Left ventricle myocardium superior (tissue), 1 donor: ENCODE measurements at places on chromosomes 11 and 22. TPM values are rescaled to one million over a fixed set of nuclear protein-coding genes. Genes with fewer than 3 reads are reported as not detected.

Gene RNF214
- 25.2 TPM for total RNA-seq

Gene OR52H1
- total RNA-seq, result not detected

Gene RAB38
- 0.94 TPM for total RNA-seq

Gene RAG2
- total RNA-seq, result not detected

Gene SCN3B
- total RNA-seq, result 1.7 TPM

Gene FAM180B
- total RNA-seq, result not detected

Gene MRGPRE
- total RNA-seq, result 0.42 TPM

DNA sequence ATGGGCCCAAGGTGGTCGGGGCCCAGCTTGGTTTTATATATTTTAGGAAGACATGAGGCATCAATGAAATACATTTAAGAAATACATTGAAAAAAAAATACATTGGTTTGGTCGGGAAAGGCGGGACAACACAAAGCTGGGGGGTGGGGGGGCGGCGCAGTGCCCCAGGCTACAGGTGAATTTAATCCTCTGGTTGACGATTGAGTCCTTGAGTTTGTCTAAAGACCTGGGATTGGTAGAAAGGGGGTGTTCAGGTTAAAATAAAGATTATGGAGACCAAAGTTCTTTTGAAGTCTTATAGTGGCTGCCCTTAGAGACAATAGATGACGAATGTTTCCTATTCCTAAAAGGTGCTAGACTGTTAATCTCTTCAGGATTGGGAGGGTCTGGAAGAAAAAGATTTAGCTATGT, 3.1 kb downstream of the IFITM1 start:
- DNase-seq, result no peak

GRCh38 chr22:22030493-22031182, 48.1 kb upstream of the TOP3B start:
- DNase-seq, result peak; percentile 39

DNA sequence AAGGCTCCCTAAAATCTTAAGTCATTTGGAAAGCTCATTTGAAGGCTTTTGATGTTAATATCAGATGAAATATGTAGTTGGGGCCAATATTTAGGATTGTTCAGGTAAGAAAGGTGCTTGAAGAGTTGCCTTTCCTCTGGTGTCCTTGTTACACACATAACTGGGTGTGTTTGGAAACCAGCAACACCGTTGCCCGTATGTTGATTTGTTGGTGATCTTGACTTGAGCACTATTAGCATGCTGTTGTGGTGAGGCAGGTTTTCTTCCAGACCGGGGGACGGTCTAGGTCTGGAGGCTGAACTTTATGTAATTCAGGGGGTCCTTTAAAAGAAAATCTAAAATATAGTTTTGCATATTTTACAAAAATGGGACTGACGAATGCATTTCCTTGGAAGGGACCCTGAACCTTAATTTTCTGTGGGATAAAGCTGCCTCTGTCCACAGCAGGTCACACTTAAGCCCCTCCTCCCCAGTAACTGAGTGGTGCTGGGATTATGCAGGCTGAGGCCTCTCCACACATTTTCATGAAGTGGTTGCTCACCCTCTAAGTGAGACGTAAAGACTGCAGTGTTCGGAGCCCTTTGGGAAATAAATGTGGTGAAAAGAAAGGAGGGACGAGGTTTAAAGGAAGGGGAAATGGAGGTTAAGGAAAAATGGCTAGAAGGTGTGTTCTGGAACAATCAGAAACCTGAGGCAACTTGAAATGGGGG, 1.8 kb downstream of the YWHAH start:
- DNase-seq, result no peak

DNA sequence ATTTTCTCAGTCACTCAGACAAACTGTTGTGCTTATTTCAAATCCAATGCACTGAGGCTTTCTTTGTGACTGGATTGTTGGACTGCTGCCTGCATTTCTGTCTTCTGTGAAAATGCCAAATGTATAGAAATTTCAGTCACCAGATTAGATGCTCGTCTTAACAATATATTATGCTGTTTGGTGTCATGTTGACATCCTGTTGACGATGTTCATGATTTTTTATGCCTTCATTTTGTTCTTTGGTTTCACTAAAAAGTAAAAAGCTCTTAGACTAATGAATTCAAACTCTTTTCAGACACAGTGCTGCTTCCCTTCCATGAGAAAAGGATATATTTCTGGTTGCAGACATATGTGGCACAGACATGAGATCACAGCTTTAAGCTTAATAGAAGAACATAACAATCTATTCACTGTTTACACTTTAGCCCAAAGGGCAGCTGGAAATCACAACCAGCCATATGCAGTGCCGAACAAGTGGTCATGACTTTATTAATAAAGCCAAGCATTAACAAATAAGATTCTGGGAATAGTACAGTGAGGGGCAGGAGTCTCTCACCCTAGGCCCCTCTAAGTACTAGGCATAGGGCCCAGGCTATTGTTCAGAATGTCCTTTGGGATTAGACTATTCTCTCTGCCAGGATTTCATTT, 9.4 kb upstream of the SOX6 start:
- DNase-seq, result no peak

DNA sequence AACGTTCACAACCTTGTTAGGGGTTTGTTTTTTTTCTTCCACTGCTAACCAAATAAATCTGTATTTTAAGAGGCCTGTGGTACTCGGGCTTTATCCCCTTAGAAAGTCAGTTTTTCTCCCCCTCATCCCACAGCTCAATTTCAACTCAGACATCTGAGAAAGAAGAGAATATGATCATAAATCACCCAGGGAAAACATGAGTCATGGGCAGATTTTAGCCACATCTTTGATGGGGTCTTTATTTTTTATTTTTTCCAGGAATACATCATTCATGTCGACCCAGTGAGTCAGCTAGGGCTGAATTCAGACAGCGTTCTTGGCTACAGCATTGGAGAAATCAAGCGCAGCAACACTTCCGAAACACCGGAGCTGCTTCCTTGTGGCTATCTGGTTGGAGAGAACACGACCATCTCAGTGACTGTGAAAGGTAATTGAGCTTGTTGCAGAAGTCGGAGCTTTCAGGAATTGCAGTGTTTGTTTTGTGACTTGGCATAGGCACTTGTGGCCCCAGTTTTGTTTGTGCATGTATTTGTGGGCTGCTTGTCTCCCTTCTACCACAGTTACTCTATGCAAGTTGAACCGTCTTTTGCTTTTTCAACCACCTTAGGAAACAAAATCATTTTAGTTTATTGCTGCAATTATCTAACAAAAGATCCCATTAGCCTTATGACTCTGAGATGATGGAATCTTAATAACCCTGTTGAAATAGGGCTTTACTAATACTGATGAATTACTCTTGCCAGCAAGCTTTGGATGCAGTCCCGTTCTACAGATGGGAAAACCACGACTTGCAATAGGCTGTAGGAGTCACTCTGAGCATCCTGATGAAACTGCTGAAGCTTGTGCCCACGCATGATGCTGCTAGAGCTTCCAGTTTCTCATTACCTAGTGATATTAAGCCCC, 62.7 kb downstream of the DBX1 start:
- no peak for DNase-seq

- DNase-seq, result no peak
Observed at GRCh38 chr22:35986088-35986487, 42.5 kb downstream of the RBFOX2 start.

DNA sequence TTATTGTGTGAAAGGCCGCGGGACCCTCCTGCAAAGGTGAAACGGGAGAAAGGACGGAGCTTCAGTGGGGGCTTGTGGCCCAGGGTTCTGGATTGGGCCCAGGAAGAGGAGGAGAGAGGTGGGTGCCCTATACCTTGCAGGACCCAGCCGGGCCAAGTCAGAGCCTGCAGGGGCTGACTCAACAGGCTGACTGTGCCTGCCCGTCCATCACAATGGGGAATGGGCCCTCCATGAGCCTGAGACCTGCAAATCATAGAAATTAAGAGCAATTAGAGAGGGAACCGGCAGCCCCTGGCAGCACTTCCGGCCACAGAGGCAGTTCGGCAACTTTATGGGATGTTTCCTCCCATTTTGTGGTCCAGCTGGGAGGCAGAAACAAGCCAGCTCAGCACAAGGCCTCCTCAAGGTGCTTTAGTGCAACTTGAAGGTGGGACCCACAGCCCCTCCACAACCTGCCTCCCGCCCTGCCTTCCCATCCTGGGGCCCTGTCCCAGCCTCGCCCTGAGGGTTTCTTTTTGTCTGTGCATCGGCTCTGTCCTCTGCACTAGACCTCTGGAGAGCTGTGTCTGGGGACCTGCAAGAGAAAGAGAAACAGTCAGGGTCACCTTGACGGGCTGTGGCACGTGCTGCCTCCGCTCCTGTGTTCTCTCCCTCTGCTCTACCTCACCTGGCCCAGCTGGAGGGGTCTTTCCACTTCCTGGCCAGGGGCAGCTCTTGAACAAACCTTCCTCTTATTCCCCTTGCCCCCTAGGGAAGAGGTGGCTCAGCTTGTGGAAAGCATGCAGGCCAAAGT, 19.1 kb upstream of the NECTIN1 start:
- DNase-seq, result no peak

GRCh38 chr11:76657187-76658170, 13.1 kb downstream of the LRRC32 start:
- DNase-seq, result no peak

- no peak for DNase-seq
Observed at GRCh38 chr22:39988386-39989114, 6.2 kb upstream of the FAM83F start.

DNA sequence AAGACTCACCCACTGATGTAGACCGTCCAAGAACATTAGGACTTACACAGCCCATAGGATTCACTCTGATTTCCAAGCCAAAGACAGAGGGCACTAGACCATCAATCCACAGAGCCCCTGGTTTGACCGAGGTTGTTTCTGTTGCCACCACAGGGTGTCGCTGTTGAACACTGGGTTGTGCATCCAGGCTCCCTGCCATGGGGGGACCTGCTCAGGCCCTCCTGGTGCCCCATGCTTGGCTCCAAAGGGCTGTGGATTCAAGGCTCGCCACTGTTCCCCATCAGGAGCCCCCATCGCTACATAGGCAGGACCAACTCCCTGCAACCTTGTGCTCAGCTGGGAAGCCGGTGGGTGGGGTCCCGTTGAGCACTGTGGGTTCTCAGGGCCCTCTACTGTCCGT, 128.0 kb upstream of the ANO1 start:
- peak; percentile 18 for DNase-seq

- DNase-seq, result no peak
Observed at GRCh38 chr11:134753771-134754520, 341.9 kb upstream of the B3GAT1 start.

DNA sequence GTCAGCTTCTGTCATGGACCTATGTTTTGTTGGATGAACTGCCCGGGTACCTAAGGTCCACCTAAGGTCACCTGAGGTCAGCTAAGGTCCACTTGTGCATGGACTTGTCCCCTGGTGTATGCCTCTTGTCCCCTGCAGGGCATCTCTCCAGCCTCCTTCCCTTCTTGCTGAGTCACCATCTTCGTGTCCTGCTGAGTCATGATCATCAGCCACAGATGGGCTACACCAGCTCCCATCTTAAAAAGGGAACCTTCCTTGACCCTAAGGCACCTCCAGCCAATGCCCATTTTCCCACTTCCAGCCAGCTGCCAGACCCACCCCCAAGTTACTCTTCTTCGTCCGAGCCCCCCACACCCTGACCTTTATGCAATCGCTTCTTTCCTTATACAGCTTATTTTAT, 544.9 kb downstream of the TBC1D22A start:
- DNase-seq, result no peak

GRCh38 chr11:116960930-116961329, 123.5 kb upstream of the APOA1 start:
- no peak for DNase-seq

GRCh38 chr22:46798041-46798365, 35.6 kb downstream of the TBC1D22A start:
- no peak for DNase-seq

DNA sequence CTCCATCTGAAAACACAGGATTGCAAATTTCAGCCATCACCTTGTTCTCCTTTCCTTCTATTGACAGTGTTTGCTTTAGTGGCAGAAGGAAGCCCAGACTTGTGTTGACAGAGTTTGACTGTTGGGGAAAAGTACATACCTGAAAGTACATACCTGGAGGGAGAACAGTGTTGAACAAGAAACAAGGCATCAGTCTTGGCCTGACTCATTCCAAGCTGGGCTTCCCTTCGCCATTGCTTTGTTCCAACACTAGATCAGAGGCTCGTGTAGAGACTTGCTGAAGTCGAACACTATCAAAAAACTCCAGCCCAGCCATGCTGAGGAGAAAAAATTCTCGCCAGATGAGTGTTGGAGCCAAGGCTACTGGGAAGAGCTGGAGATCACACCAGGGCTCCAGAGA, 133.4 kb downstream of the BBOX1 start:
- DNase-seq, result no peak

- no peak for DNase-seq
Observed at GRCh38 chr11:103079833-103080232, 12.1 kb downstream of the DCUN1D5 start.

DNA sequence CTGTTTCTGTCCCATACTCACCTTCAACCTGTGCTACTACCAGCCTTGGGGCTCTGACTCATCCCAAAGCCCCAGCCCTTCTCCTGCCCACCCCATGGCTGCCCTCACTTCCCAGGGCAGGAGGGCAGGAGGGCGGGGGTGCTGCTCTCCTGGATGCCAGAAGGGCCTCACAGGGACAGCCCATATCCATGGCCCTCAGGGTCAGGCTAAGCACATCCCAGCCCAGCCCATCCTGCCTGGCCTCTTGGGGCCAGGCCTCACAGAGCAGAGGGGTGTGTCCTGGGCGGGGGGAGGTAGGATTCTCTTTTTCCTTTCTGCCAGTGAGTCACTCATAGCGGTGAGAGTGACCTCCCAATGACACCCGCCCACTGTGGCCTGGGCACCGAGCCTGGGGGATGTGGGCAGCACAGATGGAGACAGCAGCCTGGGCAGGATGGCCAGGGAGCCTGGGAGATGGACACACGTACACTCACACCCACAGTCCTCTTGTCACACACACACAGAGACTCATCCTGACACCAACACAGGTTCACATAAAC, 2.4 kb downstream of the LTBP3 start:
- peak; percentile 71 for DNase-seq

DNA sequence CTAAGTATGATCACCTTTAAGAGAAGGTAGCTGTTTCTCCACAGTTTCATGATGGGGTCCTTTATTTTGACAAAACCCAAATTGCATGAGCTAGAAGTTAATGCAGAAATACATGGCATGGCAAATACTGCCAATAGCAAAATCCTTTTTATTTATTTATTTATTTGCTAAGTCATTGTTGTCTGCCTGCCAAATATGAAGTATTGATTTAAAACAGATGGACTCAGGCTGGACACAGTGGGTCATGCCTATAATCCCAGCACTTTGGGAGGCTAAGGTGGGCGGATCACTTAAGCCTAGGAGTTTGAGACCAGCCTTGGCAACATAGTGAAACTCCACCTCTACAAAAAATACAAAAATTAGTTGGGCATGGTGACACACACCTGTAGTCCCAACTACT, 52.4 kb downstream of the LARGE2 start:
- no peak for DNase-seq

DNA sequence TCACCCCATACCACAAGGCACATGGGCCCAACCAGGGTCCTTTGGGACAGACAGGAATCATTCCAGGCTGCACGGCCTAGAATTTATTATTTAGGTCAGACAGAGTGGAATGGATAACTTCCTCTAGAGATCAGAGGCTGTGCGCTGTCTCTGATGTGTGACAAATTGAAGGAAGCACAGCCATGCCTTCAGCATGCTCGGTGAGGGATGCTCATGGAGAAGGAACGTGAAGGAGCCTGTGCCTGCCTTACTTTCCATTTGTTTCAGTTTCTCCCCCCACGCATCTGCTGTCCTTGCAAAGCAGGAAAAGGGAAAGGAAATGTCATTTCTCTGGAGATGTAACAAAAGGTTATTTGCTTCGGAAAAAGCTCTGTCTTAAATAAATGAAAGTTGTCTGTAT, 644.1 kb downstream of the OPCML start:
- DNase-seq, result no peak

GRCh38 chr22:30868663-30869385, 99.8 kb downstream of the MORC2 start:
- DNase-seq, result peak; percentile 15
